ENCODE measurements at places on chromosomes 7 and 10. TPM values are rescaled to one million over a fixed set of nuclear protein-coding genes. Genes with fewer than 3 reads are reported as not detected.

- no peak for DNase-seq
These were observed 21.3 kb downstream of the DGKI start for GRCh38 chr7:137825489-137825888.

- DNase-seq: no peak
These were observed 94.9 kb downstream of the AKR1D1 start for GRCh38 chr7:138170959-138171703.

- DNase-seq: peak; percentile 27
These were observed 44.5 kb downstream of the KCNMA1 start for GRCh38 chr10:77592946-77593636.

DNA sequence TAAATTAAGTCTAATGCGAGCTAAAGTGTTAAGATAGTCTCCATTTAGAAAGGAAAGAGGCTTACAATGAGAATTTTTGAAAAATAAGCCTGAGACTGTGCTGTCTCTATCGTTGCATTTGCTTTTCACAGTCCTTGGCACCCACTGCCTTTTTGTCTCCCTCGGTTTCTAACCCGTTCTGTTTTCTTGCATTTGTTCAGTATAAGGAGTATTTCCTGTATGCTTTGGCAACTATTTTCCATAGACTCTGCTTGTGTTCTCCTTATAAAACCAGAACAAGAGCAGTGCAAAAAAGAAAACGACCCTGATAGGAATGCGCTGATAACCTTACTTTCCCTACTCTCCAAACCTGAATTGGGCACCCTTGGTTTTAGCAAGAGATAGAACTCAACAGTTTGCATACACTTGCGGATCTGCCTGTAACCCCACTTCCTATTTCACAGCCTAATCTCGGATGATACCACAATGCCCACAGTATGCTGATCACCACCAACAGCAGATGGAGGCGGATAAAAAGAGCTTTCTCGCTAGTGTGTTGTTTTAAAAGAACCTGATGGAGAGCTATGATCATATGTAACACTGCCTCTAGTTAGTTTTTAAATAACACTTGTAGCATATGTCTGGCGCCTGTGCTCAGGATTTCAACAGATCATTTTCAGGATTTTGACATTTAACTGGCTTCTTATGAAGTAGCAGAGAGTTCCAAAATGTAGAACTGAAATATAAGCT, 1.6 kb upstream of the ARHGAP12 start:
- no peak for DNase-seq

- no peak for DNase-seq
These were observed 103.3 kb upstream of the DIP2C start for GRCh38 chr10:792792-793100.

DNA sequence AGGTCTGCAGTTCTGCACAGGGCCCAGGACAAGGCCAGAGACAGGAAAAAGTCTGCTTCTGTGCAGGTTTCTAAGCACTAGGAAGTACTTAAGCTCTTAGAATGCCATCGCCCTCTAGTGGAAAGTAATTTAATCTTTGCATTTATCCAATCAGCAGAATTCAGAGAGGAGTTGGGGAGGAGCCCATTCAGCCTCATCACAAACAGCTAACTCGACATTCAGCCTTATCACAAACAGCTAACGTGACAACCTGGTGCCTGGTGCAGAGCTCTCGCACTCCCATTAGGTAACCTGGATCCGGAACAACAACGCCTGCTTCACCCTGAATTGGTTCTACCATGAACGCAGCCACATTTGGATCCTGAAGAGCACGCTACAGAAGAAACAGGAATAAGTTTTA, 15.2 kb downstream of the OAT start:
- DNase-seq: peak; percentile 78

DNA sequence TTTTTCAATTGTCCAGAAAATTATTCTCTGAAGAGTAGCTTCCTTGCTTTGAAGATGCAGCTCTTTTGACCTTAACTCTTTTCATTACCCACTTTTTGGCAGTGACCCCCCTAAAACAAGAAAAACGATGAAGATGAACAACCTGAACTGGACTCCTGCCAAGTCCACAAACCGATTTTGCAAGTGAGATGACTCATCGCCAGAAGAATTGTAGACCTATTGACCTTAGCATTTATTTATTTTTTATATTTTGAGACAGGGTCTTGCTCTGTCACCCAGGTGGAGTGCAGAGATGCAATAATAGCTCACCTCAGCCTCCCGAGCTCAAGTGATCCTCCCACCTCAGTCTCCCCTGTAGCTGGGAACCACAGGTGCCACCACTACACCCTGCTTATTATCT, 859.2 kb downstream of the GATA3 start:
- DNase-seq: no peak

DNA sequence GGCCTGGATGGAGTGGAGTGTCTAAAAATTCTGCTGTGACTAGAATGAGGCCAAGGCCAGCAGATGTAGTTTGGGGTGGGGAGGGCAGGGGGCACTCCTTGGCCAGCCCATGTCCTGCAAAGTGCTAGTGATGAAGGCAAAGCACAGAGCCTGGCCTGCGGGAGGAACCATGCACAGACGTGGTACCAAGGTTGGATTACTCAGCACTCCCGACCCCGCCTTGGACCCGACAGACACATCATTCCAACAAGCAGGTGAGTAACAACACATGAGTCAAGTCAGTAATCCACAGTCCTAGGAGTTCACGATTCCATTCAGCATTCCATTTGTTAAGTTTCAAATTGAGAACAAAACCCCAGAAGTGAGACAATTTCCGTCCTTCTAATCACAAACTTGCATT, 317.3 kb downstream of the TCERG1L start:
- no peak for DNase-seq

DNA sequence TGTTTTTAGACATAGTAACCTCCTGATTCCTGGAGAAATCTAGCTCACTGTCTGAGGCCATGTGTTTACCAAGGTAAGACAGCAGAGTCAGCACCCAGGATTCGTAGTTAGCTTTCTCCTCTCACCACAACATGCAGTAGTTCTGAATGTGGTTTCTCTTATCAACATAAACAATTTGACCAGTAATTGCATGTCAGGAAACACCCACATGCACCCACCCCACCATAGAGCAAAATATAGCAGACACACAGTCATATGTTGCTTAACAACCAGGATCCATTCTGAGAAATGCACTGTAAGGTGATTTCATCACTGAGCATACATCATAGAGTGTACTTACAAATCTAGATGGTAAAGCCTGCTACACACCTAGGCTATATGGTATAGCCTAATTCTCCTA, 1004.0 kb downstream of the ANKRD7 start:
- DNase-seq: no peak

GRCh38 chr10:33901166-33901565, 566.7 kb upstream of the NRP1 start:
- DNase-seq: no peak

DNA sequence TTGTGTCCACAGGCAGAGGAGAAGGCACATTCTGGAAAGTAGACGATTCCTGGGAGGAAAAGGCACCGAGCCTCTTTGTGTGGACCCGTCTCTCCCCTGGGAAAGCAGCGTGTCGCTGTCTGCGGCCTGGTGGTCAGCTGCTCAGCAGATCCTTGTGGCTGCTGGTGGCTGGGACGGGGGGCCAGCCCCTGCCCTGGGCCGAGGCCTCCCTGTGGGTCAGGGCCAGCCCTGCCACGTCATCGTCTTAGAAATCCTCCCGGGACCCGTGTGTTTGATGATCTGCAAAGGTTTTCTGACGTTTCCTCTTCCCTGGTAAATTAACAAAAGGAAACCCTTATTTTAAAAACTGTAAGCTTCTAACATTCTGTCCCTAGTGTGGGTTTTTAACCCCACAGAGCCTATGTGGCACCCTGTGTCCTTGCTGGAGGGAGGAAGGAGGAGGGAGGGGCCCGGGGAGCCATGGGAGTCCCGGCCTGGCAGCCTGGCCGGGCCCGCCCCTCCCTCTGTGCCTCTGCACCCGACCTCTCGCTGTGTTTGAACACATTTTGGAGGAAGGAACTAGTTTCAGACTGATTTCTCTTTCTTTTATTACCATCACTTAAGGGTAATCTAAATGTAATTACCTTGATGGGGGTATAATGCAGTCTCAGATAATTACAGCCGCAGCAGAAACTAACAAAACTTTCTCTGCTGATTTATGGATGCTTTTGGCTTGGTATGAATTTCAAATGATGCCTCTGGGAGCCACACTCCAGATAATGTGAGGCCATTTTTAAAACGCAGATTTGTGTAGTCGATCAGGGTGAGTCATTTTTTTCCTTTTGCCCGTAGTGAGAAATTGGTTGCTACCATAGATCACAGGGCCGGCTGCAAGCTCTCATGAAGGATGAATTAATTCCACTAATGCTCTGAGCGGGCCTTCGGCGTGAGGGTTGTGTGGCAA, 85.5 kb downstream of the NKX6-2 start:
- DNase-seq: no peak

GRCh38 chr7:65820287-65820950, 52.5 kb upstream of the VKORC1L1 start:
- DNase-seq: no peak

GRCh38 chr7:15209429-15209828, 306.9 kb upstream of the DGKB start:
- DNase-seq: no peak

DNA sequence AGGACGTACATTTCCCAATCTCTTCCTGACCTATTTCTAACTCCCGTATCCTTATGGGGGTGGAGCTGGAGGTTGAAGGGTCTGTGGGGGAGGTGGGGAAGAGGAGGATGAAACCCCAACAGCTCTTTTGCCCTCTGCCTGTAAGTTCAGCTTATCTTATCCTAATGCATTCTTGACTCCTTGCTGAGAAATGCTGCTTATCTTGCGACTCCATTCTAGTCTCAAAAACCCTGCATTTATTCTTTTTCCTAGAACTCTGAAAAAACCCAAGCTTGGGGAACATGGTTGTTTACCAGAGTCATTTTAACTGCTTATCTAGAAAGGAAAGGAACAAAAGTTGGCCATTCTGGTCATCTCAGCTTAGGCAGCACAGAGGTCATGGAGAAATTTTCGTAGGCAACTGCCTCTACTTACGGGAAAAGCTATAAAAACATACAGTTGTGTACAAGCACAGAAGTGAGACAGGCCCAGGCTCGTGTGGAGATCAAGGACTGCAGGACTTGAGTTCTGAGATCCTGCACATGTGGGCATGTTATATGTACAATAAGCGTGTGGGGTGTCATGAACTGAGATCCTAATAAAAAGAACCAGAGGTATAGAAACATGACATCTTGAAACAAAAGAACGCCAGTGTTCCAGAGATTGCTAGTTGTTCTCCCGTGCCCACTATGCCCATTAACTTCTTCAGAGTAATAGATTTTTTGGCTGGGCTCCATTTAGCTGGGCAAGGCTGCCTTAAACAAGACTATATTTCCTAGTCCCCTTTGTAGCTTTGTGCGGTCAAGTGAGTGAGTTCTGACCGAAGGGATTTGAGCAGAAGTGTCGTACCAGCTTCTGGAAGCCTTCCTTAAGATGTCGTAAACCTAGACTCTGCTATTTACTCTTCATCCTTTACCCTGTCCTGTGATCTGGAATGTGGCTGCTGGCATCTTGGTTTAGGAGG, 9.6 kb downstream of the INMT start:
- peak; percentile 97 for DNase-seq

- DNase-seq: peak; percentile 52
These were observed 19.9 kb upstream of the LMOD2 start for GRCh38 chr7:123635551-123636359.

DNA sequence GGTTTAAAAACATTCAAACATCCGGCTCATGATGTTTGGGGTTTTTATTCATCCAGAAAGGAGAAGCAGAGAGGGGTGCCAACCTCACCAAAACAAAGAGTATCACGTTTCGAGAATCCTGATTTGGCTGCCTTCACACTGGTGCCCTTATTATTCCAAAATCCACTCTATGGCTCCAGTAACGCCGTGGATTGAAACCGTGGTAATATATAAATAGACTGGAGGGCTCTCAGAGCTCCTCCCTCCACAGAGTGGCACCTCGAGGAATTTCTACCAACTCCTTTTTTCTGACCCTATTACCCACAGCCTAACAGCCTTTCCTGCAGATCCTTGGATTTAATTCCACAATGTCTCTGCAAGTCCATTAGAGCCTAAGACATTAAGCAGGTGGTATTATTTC, 353.6 kb downstream of the CRPPA start:
- no peak for DNase-seq

- no peak for DNase-seq
These were observed 336.9 kb upstream of the C7orf33 start for GRCh38 chr7:148253629-148254028.

GRCh38 chr7:130353196-130353595, 8.6 kb downstream of the CPA5 start:
- DNase-seq: no peak

DNA sequence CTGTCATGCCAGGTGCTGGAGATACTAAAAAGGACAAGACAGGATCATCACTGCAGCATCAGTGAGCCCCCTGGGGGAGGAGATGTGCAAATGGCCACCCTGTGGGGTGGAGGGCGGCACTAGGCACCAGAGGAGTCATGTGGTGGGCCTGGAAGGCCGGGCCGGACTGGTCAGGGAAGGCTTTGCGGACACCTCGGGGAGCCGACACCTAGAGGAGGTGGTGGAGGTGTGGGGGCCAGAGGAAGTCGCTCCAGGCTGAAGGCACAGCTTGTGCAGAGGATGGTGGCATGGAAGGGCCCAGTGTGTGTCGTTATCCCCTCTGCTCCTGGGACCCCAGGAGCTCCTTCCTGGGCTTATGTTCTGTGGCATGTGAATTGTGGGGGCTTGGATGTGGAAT, 437.7 kb downstream of the RPS24 start:
- no peak for DNase-seq

NDUFB2 gene
- total RNA-seq: 329 TPM

PDE1C gene
- total RNA-seq: not detected

HIF1AN gene
- total RNA-seq: 16.8 TPM

ANKRD7 gene
- not detected for total RNA-seq

NRG3 gene
- total RNA-seq: not detected

HTR5A gene
- not detected for total RNA-seq

SPDYE5 gene
- total RNA-seq: 0.09 TPM

TMEM184A gene
- 0.31 TPM for total RNA-seq

ZYX gene
- 130 TPM for total RNA-seq

GPR15LG gene
- not detected for total RNA-seq

LIPM gene
- not detected for total RNA-seq

CPVL gene
- 2.0 TPM for total RNA-seq

DKK1 gene
- 0.25 TPM for total RNA-seq

Data from K562 (cell line).